ENCODE measurements at places on chromosomes 1 and 21. TPM values are rescaled to one million over a fixed set of nuclear protein-coding genes. Genes with fewer than 3 reads are reported as not detected.

The CLEC20A gene
- not detected for total RNA-seq

The GJA9 gene
- total RNA-seq: not detected

The IGFN1 gene
- not detected for total RNA-seq

The RHBDL2 gene
- total RNA-seq: not detected

The TNNT2 gene
- 16.0 TPM for total RNA-seq

The VWA1 gene
- 18.0 TPM for total RNA-seq

The CLCA4 gene
- not detected for total RNA-seq
